ENCODE measurements at places on chromosomes 5 and 9.
A peak's percentile ranks its signal among the peaks of the same experiment; 100 is the strongest.

DNA sequence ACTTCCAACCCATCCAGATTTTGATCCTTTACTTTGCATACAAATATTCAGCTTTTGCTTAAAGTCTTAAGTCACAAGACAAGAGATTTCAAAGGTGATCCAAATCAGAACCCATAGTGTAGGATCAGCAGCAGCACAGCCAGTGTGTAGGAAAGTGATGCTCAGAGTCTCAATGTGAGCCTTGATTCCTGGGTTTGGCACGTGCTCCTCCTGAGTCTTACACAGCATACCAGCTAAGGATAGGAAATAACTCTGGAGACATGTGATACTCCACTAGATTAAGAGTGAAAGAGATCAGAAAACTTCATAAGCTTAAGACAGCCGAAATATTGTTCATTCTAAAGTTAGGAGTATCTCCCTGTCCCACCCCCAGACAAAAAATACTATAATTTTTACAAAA is 344.9 kb downstream of the SEMA5A start:
- DNase-seq: no peak

DNA sequence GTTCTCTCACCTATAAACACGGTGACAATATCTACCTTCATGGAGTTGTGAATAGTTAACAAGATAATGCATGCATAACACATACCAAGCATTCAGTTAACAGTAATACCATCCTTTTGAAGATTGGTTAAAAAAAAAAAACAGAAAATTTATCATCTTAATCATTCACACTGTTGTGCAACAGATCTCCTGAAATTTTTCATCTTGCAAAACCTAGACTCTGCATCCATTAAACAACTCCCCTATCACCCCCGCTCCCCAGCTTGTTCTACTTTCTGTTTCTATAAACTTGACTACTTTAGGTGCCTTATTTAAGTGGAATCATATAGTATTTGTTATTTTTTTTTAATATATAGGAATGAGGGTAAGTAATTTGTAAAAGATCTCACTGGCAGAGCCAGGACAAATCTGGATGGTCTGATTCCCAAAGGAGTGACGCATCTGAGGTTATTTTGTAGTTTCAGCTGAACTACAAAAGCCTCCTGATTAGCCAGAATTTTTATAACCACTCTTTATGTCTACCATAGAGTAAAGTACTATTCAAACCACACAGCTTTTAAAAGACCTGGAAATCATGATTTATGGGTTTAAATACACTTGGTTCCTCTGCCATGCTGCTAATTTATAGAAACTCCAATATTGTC is 93.0 kb downstream of the FANCC start:
- no peak for DNase-seq

DNA sequence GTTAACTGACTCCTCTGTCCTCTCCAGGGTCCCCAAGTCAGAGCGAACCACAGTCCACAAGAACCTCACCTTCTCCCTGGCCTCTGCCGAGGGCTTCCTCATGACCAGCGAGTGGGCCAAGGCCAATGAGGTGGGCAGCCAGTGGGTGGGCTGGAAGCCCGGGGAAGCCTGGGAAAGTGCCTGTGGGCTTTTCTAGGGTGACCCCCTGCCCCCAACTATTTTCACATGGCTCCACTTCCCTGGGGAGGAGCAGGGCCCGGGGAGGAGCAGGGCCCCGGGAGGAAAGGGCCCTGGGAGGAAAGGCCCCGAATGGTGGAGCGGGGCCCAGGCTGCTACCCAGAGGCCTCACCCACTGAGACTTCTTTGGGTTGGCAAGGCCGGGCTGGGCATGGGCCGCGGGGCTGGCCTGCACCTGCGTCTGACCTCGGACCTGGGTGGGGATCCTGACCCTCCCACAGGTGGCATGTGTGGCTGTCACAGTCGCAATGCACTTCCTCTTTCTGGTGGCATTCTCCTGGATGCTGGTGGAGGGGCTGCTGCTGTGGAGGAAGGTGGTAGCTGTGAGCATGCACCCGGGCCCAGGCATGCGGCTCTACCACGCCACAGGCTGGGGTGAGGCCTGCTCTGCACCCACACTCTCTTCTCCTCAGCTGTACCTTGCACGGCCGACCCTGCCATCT is 17.9 kb downstream of the ADGRD2 start:
- peak; percentile 48 for DNase-seq

GRCh38 chr5:124330595-124331220 is 415.7 kb downstream of the ZNF608 start:
- DNase-seq: no peak

DNA sequence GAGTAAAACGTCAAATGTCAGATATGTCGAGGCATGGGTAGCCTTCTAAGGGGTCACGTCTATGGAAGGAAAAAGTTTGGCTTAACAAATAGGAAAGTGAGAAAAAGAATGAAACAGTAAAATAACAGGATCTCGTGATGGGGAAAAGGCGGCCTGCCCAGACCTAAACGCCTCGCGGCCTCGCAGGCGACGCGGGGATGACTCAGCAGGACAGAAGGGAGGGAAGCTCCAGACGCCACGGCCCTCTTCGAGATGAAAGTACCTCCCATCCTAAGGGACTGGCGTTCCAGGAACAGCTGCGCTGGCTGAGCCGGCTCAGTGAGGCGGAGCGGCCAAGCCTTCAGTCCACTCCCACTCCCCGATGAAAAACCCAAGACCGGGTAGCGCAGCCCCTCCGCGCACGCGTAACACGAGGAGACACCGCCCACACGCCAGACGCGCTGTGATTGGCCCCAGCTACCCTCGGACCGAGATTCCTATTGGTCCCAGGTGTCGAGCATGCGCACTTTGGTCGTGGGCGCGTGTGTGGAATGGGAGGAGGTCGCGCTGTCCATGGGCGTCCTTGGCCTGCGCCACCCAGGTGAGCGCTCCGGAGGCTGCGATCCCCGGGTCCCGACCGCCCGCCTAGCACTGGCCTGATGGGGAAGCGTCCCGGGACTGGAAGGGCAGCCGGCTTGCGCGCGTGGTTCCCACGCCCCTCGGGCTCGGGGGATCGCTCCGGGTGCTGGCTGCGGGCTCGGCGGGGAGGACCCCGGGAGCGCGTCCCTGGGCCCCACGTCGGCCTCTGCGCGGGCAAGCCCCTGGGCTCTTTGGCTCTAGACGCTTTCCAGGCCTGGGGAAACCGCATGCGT is 588.5 kb downstream of the MTRR start:
- no peak for DNase-seq

GRCh38 chr9:131253891-131254491 is 22.3 kb downstream of the FAM78A start:
- DNase-seq: peak; percentile 98

DNA sequence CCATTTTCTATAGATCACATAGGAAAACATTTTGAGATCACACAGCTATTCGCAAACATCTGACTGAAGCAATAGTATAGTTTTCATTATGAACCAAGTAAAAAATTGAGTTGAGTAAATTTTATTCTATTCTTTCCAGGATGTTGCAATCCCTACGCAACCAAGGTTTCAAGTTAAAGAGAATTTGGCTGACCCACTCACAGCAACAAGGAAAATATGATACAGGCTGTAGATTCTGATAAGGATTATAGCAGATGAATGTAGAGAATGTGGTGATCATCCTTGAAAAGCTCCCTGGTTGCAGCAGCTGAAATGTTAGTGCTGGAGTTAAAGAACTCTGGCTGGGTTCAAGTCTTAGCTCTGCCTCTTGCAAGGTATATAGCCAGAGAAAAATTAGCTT is 4.7 kb downstream of the ABCA1 start:
- no peak for DNase-seq

DNA sequence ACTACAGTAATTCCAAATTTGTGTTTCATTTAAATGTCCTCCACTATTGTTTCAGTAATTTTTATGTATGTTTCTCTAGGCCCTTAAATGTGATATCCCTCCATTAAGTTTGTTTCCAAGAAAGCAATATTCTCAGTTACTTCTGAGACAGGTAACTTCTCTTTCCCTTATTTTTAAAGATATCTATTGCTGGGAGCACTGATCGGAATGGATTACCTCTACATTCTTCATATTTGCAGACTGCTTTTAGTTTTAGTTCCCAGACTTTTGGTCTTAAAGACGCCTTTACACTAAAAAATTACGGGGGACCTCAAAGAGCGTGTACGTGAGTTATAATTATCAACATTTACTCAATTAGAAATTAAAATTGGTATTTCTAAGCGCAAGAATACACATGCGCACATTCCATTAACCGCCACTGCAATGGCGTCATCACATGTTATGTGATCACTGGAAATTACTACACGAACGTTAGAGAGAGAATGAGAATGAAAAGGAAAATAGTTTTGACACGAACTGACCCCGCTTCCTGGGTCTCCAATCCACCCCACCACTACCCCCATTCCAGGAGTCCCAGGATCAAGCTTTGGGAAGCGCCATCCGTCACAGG is 519 bp upstream of the RAD50 start:
- peak; percentile 42 for DNase-seq

DNA sequence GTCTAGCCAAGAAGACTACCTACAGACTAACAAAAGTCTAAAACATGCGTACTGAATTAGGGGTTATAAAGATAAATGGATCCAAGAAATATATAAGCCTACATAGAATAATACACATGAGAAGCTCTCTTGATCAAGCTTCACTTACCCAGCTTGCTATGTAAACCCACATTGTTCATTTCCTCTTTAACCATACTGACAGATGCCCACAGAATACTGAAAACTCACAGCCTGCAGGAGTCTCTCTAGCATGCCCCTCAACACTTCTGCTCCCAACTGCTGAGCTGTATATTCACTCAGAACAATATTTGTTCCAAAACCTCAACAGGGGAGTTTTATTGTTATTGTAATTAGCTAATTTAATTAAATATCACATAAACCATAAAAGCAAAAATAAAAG is 52.4 kb downstream of the RFX3 start:
- peak; percentile 80 for DNase-seq

DNA sequence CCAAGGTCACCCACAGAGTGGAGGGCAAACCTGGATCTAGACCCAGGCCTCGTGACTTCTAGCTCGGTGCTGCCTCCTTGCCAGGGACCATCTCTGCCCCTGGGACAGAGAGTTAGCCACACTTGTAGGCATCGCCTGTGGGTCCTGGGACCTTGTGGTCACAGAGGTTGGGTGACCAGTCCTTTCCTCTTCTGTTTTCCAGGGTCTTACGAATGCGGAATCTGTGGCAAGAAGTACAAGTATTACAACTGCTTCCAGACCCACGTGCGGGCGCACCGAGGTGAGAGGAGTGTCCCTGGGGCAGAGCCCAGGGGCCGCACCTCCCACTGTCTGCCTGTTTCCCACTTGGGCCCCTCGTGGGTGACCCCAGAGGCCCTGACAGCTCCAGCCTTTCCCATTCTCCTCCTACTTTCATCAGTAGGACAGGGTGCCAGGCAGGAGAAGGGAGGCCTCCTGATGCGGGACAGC is 76.3 kb downstream of the AMBP start:
- no peak for DNase-seq

GRCh38 chr5:121702682-121703081 is 149.0 kb upstream of the FTMT start:
- DNase-seq: no peak

DNA sequence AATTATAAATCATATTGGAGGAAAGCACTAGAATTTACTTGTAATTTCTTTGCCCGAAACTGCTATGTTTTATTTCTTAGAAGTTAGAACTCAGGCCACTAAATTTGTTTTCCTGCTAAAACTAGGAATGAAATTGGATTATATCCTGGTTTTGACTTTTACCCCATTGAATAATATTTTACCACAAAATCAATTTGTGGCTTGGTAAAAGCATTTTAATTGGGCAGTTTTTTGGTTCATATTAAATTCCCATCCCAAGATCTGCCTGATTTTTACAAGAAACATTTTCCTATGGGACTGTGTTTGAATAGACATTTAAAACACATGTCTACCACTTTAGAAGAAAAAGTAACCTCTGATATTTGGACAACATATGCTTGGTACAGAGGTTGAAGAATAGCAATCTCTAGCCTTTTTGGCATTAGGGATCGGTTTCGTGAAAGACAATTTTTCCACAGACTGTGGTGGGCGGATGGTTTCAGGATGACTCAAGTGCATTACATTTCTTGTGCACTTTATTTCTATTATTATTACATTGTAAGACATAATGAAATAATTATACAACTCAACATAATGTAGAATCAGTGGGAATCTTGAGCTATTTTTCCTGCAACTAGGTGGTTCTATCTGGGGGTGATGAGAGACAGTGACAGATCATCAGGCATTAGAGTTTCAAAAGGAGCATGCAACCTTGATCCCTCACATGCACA is 565.6 kb downstream of the PRR16 start:
- DNase-seq: no peak

Measured in Karpas-422 (cell line).